ENCODE measurements at places on chromosomes 11 and 22.

DNA sequence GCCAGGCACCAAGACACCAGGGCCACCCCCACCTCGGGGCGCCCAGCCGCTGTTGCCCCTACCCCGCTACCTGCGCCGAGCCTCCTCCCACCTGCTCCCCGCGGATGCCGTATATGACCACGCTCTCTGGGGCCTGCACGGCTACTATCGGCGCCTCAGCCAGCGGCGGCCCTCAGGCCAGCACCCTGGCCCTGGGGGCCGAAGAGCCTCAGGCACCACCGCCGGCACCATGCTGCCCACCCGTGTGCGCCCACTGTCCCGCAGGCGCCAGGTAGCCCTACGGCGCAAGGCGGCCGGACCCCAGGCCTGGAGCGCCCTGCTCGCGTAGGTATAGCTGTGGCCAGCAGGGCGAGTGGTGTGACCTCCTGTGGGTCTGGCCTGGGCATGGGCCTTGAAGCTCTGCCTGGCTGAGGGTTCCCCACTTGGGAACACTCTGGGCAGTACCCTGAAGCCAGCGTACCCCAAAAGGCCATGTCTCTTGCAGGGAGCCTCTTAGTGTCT is 14.8 kb upstream of the MDK start:
- no peak for ATAC-seq

- no peak for ATAC-seq
Measured at GRCh38 chr11:90428836-90429235, 206.0 kb upstream of the CHORDC1 start.

DNA sequence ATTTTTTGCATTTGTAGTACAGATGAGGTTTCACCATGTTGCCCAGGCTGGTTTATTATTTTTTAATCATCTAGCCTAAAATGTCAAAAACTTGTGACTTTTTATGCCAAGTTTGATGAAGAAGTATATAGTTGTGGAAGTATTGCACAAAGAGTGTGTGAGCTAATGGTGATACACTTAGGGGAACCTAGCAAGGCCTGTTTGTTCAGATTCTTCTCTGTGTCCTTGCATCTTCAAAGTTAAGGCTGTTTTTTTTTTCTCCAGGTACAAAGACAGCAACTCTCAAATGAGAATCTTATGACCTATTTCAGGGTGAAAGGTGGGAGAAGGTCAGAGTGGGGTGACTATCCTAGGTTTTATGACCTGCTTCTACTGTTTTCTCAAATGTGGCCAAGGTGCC is 7.3 kb downstream of the SLCO2B1 start:
- ATAC-seq, result no peak

- no peak for ATAC-seq
Measured at GRCh38 chr11:35142481-35143075, 3.6 kb downstream of the CD44 start.

DNA sequence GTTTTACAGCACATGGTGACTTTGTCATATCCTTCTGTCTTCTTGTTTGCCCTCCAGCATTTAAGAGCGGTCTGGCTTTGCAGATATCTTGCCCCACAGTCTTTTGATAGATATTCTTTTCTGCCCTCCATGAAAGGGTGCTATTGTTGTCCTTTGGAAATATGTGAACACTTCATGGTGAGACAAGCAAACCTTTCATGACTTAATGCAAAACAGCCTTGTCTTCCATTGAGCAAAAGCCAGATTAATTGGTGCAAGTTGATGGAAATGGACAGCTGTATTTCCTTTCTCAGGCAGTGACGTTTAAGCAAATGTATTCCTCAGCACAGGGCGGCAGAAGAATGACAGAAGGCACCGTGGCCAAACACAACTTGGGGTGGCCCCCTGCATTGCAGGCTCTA is 4.4 kb downstream of the DCPS start:
- ATAC-seq, result no peak

GRCh38 chr22:41327124-41327523 is 25.8 kb downstream of the ZC3H7B start:
- peak; percentile 8 for ATAC-seq

GRCh38 chr11:47415949-47416472 is 7.6 kb downstream of the SLC39A13 start:
- ATAC-seq, result peak; percentile 77

- no peak for ATAC-seq
Measured at GRCh38 chr22:50670513-50670912, 2.1 kb upstream of the SHANK3 start.

GRCh38 chr11:62400760-62401159 is 18.1 kb upstream of the SCGB1A1 start:
- peak; percentile 75 for ATAC-seq

GRCh38 chr22:27461470-27461869 is 340.1 kb downstream of the MN1 start:
- ATAC-seq, result no peak

GRCh38 chr11:119728211-119728626 is 781 bp downstream of the NECTIN1 start:
- ATAC-seq, result no peak

Measured in esophagus mucosa (tissue), 1 donor.